ENCODE measurements at places on chromosomes 6 and 20.

- DNase-seq = no peak
Observed at GRCh38 chr6:3331971-3332370, 73.2 kb downstream of the PSMG4 start.

GRCh38 chr6:143059663-143060353 is 881 bp upstream of the AIG1 start:
- no peak for DNase-seq

- no peak for DNase-seq
Observed at GRCh38 chr6:55882718-55883569, 7.6 kb upstream of the BMP5 start.

DNA sequence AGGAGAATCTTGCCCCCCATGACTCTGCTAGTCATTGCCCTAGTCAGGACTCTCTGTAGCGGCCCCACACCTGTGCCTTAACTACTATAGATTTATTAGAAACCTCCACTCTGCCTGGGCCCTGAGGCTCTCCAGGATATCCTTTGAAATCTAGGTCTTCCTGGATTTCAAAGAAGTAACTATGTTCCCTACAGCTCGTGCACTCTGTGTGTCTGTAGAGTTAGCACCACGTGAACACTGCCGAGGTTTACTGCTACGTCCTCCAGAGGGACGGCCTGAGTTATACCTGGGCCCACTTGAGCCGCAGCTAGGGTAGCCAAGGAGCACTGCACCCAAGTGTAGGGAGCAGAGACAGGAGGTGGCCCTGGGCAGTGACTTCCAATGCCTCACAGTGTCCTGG is 19.8 kb downstream of the GLP1R start:
- peak; percentile 37 for DNase-seq

DNA sequence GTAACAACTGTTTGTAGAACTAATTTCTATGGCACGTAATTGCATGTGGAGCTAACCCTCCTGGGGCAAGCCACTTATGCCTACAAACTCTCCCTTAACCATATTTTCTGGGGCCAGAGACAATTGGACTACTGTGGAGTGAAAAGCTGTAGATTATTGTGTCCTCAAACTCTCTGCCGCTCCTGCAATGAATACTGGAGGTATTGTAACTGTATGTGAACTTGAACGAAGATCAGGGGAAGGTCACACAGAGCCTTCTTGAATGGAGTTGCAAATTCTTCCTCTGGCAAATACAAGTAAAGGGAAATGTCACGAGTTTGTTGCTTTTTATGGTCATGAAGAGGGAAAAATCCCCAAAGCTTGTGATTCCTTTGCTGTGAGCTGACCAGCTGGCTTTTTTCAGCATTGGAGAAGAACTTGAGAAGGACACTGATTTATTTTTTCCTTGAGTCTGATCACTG is 18.2 kb downstream of the AKAP12 start:
- DNase-seq = no peak

GRCh38 chr6:105522626-105523322 is 119.9 kb upstream of the PREP start:
- no peak for DNase-seq

DNA sequence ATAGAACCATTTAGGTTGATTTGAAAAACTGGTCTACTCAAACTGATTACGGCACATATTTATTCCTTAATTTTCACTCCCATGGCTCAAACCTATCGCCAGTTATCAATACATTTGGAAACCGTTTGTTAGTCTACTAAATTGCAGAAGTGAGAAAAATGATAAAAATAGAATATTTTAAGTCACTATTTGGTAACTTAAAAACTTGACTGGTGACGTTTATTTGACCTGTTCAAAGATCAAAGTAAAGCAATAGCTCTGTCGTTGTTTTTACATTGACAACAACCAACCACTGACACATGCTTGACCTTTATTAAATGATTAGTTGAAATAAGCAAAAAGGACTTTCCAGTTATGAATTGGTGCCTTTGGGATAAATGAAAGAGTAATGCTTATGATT is 402.9 kb upstream of the MAP3K7 start:
- DNase-seq = no peak

DNA sequence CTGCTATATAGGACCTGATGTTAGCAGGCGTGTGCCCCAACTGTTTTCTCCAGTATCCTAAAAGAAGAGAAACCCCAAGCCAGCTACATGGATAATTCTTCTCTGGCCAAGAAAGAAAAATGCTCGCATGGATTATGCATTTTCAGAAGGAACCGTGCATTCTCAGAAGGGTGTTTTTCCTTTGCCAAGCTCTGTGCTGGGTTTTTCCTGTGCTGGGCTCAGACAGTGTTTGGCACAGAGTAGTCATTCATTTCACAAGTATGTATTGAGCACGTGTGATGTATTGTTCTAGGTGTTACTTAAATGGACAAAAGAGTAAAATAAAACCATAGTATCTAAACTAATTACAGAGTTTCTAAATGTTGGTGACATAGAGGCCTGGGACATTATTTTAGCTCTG is 62.7 kb upstream of the ZNF133 start:
- DNase-seq = no peak

- no peak for DNase-seq
Observed at GRCh38 chr6:53369051-53369450, 20.3 kb upstream of the ELOVL5 start.

GRCh38 chr20:57522380-57523140 is 2.4 kb downstream of the CTCFL start:
- DNase-seq = no peak

DNA sequence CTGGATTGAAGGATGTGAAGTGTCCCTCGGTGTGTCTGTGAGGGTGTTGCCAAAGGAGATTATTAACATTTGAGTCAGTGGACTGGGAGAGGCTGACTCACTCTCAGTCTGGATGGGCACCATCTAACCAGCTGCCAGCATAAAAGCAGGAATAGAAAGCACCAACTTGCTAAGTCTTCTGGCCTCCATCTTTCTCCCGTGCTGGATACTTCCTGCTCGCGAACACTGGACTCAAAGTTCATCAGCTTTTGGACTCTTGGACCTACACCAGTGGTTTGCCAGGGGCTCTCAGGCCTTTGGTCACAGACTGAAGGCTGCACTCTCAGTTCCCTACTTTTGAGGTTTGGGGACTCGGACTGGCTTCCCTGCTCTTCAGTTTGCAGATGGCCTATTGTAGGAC is 220.3 kb upstream of the LRFN2 start:
- DNase-seq = no peak

GRCh38 chr6:3825851-3826581 is 23.2 kb upstream of the FAM50B start:
- peak; percentile 81 for DNase-seq

Measured in spleen (tissue), 13 donors.